ENCODE measurements at places on chromosomes 6 and 20.

DNA sequence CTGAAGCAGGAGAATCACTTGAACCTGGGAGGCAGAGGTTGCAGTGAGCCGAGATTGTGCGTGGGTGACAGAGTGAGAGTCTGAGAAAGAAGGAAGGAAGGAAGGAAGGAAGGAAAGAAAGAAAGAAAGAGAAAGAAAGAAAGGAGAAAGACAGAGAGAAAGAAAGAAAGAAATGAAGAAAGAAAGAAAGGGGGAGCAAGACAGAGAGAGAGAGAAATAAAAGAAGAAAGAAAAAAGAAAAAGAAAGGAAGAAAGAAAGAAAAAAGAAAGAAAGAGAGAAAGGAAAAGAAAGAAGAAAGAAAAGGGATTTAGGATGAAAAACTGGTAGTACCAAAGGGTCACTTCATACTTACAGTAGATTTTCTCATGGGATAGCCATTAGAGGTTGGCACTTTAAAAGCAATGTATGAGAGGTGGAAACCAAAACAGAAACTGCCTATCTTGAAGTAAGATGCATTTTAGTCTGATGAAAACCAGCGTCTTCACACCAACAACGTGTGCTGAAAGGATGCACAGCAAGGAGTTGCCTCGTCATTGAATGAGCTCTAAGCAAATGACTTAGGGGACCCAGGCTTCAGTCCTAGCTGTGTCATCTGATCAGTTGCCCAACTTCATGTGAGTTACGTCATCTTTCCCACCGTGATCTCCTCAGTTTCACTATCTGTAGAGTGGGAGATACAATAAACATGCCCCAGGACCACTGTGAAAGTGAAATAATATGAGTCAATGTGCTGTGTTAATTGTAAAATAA, 133.9 kb upstream of the NEDD9 start:
- DNase-seq: no peak

GRCh38 chr6:34928695-34929094, 39.6 kb downstream of the ANKS1A start:
- DNase-seq: no peak

GRCh38 chr20:14488212-14488611, 150.8 kb upstream of the FLRT3 start:
- DNase-seq: no peak

DNA sequence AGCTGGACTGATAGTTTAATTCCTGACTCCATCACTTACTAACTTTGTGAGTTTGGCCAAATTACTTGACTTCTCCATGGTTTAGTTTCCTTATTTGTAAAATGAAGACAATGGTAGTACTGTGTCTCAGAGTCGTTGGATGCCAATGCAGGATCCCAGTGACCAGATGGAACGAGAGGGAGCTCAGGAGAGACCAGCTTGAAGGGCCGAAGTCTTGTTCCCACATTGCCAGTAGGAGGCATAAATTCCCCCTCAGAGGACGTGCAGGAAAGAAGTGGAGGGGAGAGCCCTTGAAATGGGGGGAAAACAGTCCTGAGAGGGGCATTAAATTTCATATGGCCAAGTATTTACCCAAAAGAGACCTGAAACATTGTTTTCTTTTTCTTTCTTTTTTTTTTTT, 2.1 kb upstream of the MUC22 start:
- DNase-seq: no peak

DNA sequence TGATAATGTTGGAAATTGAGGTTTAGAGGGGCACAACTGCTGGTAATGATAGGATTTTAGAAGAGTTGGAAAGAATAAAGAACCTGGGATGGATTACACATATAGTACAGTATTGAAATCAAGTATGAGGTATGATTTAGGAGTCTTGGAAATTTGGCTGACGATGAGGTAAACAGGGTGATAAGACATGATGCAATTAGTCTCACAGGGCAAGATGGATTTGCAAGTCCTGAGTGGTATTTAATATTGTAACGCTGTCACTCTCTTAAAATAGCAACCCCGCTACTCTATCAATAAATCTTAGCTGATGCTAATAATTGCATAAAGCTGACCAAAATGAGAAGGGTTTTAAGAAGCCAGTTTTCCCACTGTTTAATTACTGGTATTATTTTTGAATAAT, 70.4 kb downstream of the SYCP2 start:
- no peak for DNase-seq

GRCh38 chr6:36777801-36778200, 61.4 kb downstream of the CPNE5 start:
- DNase-seq: no peak

DNA sequence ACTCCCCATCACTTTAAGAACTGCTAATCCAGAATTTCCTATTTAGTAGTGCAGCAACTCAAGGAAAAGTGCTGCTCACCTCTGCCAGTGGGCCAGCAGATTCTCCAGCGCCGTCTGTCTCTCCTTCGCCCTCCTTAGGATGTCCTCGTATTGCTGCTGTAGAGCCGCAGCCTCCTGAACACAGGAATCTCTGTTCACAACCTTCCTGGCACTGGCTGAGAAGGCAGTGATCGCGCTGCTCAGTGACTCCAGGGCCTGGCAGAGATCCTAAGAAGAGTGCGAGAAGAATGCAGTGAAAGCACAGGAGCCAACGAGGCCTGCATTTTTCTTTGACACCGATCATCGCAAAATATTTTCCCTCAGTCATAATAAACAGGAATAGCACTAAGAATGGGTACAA, 209.0 kb downstream of the SYNE1 start:
- DNase-seq: no peak

- no peak for DNase-seq
These were observed 15.1 kb downstream of the RFPL4B start for GRCh38 chr6:112362027-112362795.

GRCh38 chr6:160764847-160765246, 62.8 kb downstream of the PLG start:
- no peak for DNase-seq

DNA sequence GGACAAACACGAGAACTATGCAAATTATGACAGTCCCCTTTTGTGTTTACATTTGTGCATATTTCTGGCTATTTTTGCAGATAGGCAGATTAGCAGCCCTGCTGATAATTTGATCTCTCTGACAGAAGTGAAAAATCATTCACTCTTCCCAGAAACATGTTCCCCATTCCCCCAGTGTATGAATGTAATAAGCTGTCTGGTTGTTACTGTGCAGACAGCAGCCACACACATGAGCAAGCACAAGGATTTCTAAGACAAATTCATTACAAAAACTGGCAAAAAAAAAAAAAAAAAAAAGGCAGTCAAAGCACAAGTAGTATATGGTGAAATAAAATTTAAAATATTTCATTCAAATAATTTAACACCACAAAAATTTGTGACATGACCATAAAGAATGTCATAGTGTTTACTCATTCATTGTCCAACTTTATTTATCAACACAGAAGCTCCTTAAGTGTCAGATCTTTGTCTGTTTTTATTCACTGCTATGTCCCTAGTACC, 95.5 kb upstream of the VGLL2 start:
- DNase-seq: no peak

- no peak for DNase-seq
These were observed 12.4 kb upstream of the CSNK2A1 start for GRCh38 chr20:555976-556385.

GRCh38 chr6:12582421-12583110, 134.0 kb upstream of the PHACTR1 start:
- DNase-seq: no peak

- no peak for DNase-seq
These were observed 176.4 kb upstream of the UST start for GRCh38 chr6:148570456-148570855.

DNA sequence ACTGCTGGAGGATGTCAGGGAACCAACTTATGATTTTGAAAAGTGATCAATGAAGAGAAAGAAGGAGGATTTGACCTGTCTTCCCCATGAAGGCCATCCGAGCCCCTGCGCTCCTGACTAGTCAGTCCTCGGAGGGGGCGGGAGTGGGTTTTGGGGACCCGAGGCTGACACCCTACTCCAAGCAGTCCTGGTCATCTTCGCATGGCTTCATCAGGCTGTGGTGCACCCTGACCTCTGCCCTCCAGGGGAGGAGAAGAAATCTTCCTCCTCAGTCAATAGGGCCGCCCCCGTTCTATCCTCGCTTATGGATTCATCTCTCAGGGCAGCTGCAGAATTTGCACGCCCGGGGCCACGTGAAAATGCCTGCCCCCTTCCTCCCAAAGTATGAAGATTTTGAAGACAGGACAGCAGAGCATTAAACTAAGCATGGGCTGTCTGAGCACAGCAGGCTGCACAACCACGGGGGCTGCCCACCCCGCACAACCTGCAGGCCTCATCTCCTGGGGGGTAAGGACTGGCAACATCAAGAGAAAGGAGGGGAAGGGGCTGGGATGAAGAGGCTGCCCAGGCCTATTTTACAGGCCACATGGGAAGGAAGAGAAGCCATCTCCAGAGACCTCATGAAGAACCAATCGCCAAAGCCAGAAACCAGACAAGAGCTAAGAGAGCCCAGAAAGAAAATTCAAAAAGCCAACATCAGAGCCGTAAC, 138.1 kb upstream of the PHACTR3 start:
- DNase-seq: no peak

DNA sequence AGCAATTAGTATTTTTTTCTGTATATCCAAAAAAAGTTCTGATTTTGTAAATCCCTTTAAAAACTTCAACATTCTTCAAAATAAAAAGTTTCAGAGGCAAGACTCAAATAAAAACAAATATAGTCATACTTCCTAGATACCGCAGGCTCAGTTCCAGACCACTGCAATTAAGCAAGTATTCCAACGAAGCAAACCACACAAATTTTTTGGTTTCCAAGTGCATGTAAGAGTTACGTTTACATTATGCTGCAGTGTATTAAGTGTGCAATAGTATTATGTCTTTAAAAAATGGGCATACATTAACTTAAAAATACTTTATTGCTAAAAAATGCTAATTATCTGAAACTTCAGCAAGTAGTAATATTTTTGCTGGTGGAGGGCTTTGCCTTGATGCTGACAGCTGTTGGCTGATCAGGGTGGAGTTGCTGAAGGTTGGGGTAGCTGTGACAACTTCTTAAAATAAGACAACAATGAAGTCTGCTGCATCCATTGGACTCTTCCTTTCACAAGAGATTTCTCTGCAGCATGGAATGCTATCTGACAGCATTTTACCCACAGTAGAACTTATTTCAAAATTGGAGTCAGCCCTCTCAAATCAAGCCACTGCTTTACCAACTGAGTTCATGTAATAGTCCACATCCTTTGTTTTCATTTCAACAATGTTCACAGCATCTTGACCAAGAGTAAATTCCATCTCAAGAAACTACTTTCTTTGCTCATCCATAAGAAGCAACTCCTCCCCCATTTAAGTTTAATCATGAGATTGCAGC, 46.0 kb downstream of the PHIP start:
- peak; percentile 10 for DNase-seq

GRCh38 chr6:33654831-33655554, 33.9 kb downstream of the ITPR3 start:
- DNase-seq: peak; percentile 40

DNA sequence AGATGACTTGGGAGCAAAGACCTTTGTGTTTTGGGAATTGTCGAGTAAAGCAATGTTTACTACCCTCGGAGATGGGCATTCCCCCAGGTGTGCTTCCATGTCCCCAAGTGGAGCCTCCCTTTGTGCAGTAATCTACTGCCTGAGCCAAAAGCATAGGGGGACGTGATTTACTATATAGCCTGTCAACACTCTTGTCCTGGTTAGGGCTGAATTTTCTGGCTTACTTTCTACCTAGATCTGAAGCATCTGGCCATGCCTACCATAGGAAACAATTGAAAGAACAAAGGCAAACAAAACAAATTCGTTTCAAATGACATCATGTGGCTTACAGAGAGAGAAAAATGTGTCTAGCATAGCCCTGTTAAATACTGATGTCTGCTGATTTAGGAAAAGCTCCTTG, 350.6 kb downstream of the SAMD5 start:
- no peak for DNase-seq

DNA sequence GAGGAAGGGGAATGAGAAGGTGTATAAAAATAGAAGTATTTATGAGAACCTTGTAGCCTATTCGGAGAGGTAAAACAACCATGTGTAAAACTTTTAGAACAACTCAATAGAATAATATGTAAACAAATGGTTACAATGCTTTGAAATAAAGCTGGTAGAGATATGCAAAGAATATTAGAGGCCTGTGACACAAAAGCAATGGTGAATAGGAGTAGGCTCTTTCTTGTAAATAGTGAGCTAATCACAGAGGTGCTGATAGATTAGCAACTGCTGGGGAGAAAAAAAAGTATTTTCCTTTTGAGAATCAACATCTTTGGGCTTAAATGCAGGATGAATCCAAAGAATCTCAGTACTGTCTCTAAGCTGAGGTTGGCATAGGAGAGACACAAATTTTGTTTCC, 7.0 kb downstream of the TMEM200A start:
- DNase-seq: no peak

DNA sequence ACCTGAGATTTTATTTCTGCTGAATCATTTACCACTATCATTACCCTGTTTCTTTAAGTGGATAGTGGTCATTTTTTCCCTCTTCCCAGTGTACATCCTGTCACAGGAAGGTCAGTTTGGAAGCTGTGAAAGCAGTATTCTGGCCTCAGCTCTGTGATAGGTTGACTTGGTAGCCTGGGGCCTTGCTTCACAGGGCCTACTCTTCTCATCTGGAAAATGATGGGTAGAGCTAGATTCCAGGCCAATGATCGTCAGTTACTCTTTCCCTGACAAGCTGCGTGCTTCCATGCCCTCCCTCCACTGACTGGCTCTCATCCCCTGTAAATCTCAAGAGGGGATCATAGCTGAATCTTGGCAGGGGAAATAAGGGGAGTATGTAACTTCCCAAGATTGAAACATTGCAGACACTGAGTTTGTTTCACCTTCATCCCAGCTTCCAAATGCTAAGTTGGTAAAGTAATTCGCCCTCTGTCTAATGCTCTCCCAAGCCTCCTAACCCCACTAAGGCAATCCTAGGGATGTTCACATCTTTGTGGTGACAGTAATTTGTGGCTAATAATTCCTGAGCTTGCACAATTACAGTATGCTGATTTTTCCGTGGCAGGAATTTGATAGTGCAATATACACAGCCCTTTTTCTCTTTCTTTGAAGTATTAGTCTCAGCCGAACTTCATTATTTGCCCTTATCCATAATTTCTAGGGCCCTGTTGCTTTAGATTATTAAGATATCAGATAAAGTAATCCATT, 51.2 kb downstream of the VAPB start:
- no peak for DNase-seq

DNA sequence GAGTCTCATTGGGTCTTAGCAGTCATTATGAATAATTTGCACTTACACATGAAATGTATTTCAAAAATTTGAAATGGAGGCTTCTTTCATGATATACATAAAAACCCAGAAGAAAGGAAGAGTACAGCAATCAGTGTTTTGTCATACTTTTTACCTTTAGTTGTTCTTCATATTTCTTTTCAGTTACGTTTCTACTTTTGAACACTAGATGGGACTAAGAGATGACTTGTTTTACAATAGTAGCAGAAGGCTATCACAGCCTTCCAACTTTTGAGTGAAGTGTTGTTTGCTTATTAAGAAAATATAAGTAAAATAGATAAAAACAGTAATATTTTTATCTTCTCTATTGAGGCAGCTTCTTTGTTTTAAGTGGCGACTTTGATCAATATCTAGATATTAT, 58.1 kb downstream of the L3MBTL3 start:
- DNase-seq: no peak

GRCh38 chr6:149483849-149484655, 762 bp downstream of the ZC3H12D start:
- DNase-seq: no peak

- DNase-seq: no peak
These were observed 28.2 kb upstream of the CNKSR3 start for GRCh38 chr6:154538640-154539191.

Measured in fibroblast of the conjunctiva (primary cell).